ENCODE measurements at places on chromosomes 12 and 14. TPM values are rescaled to one million over a fixed set of nuclear protein-coding genes. Genes with fewer than 3 reads are reported as not detected.

The ARL6IP4 gene
- total RNA-seq: 189 TPM

The GLIPR1L1 gene
- not detected for total RNA-seq

The KCNK10 gene
- total RNA-seq: not detected

The LRIG3 gene
- total RNA-seq: 19.9 TPM

The NID2 gene
- 45.3 TPM for total RNA-seq

The SYNDIG1L gene
- total RNA-seq: not detected

The VRTN gene
- not detected for total RNA-seq

The ARL1 gene
- total RNA-seq: 58.0 TPM

The KRT82 gene
- total RNA-seq: not detected

The RESF1 gene
- 190 TPM for total RNA-seq

The GPR137C gene
- total RNA-seq: 2.1 TPM

The HNF1A gene
- not detected for total RNA-seq

The DIO3 gene
- total RNA-seq: not detected

Measured in glomerular endothelial cell (primary cell).